Left hindlimb (tissue), 1 donor: ENCODE measurements at places on chromosomes 1 and 21.

GRCh38 chr1:161722406-161722805 lies 1.1 kb downstream of the FCRLB start:
- DNase-seq: no peak

DNA sequence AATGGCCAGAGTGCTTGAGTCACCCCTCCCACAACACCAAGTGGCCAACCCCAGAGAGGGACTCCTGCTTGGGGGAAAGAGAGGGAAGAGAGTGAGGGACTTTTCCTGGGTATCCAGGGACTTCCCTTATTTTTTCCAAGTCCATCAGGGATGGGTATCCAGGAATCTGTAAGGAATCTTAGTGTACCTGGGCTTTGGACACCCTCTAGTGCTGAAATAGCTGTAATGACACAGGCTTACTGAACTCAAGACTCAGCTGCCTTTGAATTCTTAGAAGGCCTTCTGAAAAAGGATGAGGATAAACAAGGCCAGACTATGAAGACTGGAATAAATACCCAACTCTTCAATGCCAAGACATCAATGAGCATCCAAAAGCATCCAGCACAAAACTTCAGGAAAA lies 12.0 kb downstream of the TSHB start:
- no peak for DNase-seq

DNA sequence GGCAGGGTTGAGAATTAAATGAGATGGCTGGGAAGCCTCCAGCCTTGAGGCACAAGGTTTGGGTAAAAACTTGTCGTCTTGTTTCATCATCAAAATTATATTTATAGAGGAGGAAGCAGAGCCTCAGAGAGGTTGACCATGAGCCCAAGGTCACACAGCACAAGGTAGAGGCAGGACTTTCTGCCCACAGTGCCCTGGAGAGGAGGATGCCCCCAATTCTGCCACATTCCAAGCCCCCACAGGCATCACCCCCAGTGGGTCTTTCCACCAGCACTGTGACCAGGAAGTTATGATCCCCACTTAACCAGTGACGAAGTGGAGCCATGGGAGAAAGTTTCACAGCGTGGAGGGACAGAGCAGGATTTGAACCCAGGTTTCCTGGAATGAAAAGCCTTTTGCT lies 400.0 kb downstream of the MATN1 start:
- no peak for DNase-seq

- DNase-seq: no peak
Measured at GRCh38 chr1:14853518-14853917, 255.0 kb downstream of the KAZN start.

- DNase-seq: no peak
Measured at GRCh38 chr1:30194741-30195423, 528.5 kb downstream of the MATN1 start.

GRCh38 chr1:200306944-200307754 lies 102.7 kb downstream of the ZNF281 start:
- DNase-seq: no peak

- DNase-seq: peak; percentile 85
Measured at GRCh38 chr1:2322581-2323211, 68.7 kb downstream of the MORN1 start.

DNA sequence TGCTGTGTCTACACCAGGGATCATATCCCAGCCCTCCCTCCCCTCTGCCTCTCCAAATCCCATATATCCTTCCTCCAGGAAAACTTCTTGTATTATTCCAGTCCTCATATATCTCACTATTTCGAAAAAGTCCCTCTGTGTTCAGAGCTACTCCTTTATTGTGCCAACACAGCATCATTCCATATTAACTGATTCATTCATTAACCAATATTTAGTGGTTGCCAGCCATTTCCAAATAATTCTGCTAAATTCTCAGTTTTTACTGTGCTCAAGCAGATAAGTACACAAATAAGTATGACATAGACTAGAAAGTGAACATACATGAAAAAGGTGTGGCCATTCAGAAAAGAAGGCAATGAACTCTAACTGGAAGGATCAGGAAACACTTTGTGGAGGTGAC lies 241.6 kb upstream of the DUSP10 start:
- no peak for DNase-seq

DNA sequence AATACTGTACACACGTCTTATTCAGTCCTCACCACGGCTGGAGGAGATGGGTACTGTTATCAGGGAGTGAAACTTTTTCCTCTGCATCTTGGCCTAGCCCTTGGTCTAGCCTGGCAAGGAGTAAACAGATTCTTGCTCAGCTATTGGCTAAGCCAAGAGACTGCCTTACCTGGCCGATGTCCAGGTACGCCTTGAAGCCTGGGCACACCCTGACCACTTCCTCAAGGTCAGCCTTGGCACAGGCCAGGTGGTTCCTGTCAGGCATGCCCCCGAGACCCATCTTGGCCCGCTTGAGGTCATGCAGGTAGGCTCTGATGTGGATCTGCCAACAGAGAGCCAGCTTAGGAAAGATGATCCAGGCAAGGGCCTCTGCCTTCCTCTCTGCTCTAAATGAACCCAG lies 17.8 kb upstream of the PARS2 start:
- no peak for DNase-seq

DNA sequence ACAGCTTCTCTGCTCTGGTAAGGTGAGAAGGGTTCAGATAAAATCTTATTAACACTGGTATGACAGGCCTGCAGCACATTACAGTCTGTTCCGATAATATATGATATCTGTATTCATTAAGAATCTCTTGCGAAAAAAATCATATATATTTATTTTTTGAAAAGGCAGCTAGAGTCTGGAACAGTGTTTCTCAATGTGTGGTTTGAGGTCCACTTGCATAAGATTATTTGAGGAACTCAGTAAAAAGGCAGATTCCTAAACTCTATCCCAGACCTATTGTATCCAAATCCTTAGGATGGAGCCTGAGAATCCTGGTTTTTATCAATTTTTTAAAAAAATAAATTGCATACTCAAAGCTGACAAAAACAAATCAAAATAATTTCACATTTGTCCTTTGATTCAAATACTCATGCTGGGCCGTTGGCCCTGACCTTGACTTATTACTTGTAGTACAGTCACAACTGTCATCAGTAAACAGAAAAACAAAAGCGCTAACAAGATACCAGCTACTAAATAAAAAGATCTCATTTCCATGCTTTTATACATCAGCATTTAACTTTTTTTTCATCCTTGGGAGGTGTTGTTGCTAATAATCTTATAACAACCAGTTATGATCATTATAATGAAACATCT lies 60.6 kb downstream of the RGS2 start:
- DNase-seq: no peak

GRCh38 chr1:163876546-163876945 lies 554.8 kb downstream of the NUF2 start:
- DNase-seq: no peak

DNA sequence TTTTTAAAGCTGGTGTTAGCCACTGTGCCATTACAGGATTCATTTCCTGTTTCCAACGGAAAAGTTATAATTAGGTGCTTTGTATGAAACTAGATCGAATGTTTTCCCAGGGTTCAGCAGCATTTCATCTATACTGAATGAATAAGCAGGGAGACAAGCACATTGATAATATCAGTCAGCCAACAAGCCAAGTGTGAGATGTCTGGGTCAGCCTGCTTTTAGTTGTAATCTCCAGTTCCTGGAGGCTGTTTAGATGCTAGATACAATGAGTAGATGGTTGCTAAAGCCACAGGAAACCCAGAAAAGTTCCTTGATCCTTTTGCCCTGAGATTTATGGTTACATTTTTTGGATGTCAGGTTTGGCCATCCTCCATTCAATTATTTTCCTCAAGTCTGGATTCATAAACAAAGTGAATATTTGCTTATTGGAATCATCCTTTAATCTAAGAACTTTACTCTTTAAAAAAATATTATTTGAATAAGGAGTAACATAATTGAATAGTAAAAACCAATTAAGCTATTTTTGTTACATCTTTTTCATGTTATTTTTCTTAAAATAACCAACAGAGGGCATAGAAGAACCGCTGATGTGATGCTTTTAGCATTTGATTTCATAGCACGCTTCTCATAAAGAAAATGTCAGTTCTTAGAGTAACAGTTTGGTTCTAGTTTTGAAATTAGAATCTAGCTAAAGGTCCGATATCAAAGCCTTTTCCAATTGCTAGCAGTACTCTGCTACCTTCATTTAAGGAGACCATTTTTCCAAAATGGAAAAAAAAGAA lies 76.6 kb downstream of the HSPA13 start:
- DNase-seq: no peak

DNA sequence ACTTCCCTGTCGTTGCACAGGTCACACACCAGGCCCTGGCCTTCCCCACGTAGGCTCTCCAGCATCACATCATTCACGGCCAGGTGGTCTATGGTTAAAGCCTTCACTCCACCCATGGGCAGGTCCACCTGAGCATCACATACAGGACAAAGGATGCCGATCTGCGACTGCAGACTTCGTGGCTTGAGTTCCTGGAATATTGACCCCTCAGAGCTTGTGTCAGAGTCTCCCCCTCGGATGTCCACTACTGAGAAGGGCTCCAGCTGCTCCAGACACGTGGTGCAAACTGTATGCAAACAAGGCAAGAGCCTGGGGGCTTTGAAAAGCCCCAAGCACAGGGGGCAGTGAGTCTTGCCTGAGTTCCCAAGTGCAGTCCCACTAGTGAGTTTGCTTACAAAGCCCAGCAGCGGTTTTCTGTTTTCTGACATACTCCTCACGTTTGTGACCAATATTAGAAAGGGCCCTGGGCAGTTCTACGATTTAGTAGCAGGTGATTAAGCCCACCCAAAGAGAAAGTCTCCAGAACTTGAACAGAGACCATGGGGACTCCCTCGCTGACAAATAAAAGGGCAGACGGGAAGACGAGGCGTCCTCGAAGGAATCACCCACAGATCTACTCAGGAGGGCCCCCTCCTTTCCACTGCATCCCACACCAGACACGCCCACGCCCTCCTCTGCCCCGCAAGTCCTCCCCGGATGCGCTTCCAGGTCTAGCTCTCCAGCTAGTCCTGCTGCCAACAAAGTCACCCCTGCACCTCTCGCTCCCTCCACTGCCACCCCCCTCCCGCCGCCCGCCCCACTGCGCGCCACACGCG lies 568 bp downstream of the TRIM45 start:
- DNase-seq: no peak

GRCh38 chr1:156167536-156167935 lies 14.2 kb downstream of the SEMA4A start:
- DNase-seq: no peak

DNA sequence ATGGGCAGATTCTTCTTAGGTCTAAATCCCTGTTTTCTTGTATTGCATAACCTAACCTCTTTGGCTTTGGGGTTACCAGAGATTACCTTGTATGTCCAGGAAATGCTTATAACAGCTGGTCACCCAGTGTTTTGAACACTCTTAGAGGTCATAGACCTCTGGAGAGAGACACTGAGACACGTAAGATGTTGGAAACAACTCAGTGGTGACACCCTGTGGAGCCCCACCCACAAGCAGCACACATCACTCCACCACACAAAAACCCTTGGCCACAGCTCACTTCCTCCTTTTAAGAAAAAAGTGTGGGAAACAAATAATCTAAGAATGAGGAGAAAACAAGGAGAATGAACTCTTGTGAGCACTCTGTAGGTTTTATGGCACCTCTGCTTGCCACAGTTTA lies 26.3 kb upstream of the CYP4B1 start:
- no peak for DNase-seq

GRCh38 chr21:27681038-27681437 lies 714.1 kb upstream of the ADAMTS5 start:
- DNase-seq: no peak

- no peak for DNase-seq
Measured at GRCh38 chr1:245016700-245017099, 138.1 kb upstream of the KIF26B start.

DNA sequence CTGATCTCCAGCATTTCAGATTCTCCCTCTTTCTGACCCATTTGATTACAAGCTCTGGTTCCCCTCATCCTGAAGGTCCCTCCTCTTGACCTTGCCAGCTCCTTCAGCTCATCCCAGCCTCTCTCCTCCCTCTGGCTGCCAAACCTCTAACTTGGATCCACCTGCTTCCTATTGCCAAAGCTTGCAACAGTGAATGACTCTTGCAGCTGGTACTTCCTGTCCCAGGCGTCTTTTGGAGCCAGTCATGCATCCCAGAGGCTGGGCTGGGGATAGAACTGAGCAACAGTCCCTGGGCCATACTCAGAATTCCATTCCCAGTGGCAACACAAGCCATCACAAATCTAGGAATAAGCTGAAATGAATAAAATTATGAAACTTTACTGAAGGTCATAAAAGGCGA lies 27.7 kb upstream of the SPOCD1 start:
- DNase-seq: no peak

- DNase-seq: no peak
Measured at GRCh38 chr1:6041432-6042062, 4.1 kb upstream of the KCNAB2 start.

DNA sequence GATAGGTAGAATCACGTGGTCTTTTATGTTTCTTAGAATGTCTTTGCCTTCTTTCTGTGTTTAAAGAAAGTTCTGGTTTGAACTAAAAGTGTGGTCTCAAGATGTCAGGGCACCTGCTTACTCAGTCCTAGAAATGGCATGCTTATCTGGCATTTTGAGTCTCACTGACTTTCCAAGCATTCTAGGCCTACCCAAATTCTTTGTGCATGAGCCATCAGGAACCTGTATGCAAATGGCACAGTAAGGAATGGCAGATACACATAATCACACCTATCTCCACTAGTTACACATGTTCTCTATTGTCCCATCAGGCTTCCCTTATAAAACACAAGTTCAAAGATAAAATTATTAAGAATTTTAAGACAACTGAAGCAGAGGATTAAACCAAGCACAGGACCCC lies 29.5 kb upstream of the CLCA4 start:
- no peak for DNase-seq

GRCh38 chr1:55156093-55156492 lies 59.1 kb downstream of the USP24 start:
- DNase-seq: no peak

- DNase-seq: no peak
Measured at GRCh38 chr1:92273039-92273438, 25.7 kb downstream of the GLMN start.

- no peak for DNase-seq
Measured at GRCh38 chr1:231020139-231020601, 19.9 kb downstream of the FAM89A start.

- DNase-seq: peak; percentile 96
Measured at GRCh38 chr1:119647734-119648619, at the start of gene ZNF697. ZNF697 (minus strand) TSS chr1:119648266; CDS start chr1:119626100, 22,166 bp downstream.

DNA sequence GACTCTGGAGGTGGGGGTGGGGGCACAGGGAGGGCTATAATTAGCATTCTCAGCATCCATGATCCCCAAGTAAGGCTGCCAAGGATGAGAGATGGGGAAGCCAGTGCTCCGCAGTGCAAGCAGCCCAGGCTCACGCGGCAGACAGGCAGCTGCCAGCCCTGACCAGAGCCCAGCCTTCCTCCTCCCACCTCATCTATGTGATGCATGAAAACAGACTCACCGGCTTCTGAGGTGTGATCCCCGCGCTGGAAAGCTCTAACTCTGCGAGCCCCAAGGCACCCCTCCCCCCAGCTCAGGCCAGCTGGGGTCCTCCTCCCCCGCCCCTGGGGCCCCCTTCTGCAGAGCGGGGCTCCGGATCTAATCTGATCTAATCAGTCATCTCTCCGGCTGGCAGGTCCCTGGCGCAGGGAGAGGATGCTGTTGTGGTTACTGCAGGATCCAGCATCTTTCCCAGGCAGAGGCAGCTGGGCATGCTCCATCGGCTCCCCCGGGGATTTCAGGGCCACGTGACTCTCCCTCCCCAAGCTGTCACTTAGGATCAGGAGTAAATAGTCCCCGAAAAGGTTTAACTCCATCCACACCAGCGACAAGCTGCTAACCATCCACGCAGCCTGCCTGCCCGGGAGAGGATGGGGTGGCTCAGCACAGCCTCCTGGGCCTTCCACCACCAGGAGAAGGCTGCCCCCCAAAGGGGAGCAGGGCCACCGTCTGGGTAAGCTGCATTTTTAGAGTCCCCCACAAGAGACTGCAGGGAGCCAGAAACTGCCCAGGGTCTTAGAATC lies at the start of gene PLEKHA6:
Gene PLEKHA6, minus strand, starts transcription at position 456 of the 782 bp plus-strand sequence. CDS start 86,202 bp downstream, outside the sequence.
- DNase-seq: peak; percentile 49

GRCh38 chr1:9093581-9093980 lies 24.1 kb upstream of the SLC2A5 start:
- no peak for DNase-seq
